MM.1S (cell line): ENCODE measurements at places on chromosomes 2 and 18.
A peak's percentile ranks its signal among the peaks of the same experiment; 100 is the strongest.

DNA sequence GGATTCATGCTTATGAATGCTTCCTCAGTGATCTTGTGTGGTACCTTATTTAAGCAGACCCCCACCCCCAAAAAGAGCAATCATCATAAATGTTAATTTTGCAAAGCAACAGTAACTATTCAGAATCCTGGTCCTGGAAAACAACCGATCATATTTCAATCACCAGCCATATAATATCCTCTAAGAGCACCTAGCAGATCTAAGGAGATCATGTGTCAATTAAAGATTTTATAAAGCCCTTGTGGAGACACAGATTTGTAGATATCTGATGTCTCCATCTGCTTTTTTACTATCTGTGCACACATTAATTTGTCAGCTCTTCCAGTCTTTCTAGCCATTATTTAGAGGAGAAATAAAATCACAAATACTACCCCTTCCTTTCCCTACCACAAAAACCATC lies 423.7 kb downstream of the TGIF1 start:
- no peak overlapping the region for H3K4me3 ChIP-seq
- DNase-seq = no peak
- H3K4me1 ChIP-seq = 0 out of 2 replicates have a peak, but pooled peaks cover 4% of the 10 kb centered on the region
- no peak overlapping the region for H3K27ac ChIP-seq
- H3K36me3 ChIP-seq = no peaks in the 10 kb centered on the region
- H3K27me3 ChIP-seq = no peaks in the 10 kb centered on the region

GRCh38 chr2:182767578-182767977 lies 51.5 kb downstream of the DNAJC10 start:
- no peaks in the 10 kb centered on the region for H3K4me1 ChIP-seq
- no peak overlapping the region for H3K27ac ChIP-seq
- no peaks in the 10 kb centered on the region for H3K27me3 ChIP-seq
- peak; percentile 18 for DNase-seq
- H3K4me3 ChIP-seq = no peak overlapping the region

GRCh38 chr2:237662671-237663093 lies 35.3 kb downstream of the LRRFIP1 start:
- H3K27me3 ChIP-seq = no peaks in the 10 kb centered on the region
- no peak overlapping the region for H3K27ac ChIP-seq
- no peak overlapping the region for H3K4me3 ChIP-seq
- DNase-seq = peak; percentile 50
- H3K4me1 ChIP-seq = no peaks in the 10 kb centered on the region

DNA sequence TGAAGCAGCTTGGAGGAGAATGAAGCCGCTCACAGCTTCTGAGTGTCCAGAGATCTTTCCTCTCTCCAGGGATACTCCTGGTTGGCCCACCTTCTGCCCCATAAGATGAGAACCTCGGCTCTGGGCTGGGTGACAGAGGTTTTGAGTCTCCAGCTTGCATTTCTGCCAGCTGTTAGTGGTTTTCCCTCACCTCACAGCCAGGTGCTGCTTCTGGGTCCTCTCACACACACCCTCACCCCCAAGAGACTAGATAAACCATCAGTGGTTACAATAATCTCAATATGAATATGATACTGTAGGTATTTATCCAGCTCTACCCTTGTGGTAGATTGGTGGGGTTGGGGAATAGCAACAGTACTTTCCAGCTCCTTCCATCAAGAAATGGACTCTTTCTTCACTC lies 161.7 kb upstream of the SIX3 start:
- H3K27ac ChIP-seq = no peak overlapping the region
- no peak overlapping the region for H3K4me3 ChIP-seq
- no peaks in the 10 kb centered on the region for H3K27me3 ChIP-seq
- peaks cover 5% of the 10 kb centered on the region; the same call in 1 of the 2 replicates for H3K4me1 ChIP-seq
- DNase-seq = no peak
- no peaks in the 10 kb centered on the region for H3K36me3 ChIP-seq

DNA sequence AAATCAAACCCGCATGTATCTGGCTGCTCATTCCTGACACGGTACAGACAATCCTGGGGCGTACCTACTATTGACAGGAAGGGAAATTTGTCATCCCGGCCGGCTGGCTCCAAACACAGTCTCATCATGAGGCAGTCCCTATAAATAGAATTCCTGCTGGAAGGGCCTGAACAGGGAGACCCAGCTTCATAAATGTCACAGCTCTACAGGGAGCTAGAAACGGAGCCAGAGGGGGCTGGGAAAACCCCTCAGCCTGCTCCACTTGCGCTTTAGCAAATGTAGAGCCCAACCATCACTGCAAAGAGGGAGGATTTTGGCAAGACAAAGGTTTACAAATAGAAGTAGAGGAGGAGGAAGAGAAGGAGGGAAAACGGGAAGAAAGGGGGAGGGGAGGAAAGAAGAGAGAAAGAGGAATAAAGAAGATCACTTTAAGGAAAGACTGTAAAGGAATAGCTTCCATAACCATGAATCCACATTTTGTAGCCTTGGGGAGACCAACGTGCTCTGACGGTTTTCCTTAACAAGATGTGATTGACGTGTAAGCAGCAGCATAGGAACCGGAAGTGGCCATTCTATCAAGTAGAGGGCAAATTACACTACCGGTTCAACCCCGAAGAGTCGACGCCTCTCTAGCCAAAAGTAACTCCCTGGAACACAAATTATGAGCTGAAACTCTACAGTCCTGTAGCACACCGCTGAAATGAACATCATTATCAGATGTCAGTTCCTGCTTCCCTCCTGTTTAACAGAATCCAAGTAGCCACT lies 56.8 kb upstream of the TTN start:
- H3K4me3 ChIP-seq = no peak overlapping the region
- no peak overlapping the region for H3K27ac ChIP-seq
- no peaks in the 10 kb centered on the region for H3K36me3 ChIP-seq
- no peak for DNase-seq
- peaks cover 9% of the 10 kb centered on the region; the same call in 1 of the 2 replicates for H3K4me1 ChIP-seq

GRCh38 chr18:77108001-77108692 lies 24.4 kb downstream of the MBP start:
- peaks cover 17% of the 10 kb centered on the region for H3K4me1 ChIP-seq
- no peaks in the 10 kb centered on the region for H3K36me3 ChIP-seq
- DNase-seq = peak; percentile 26
- peak overlapping the region; percentile 25; the same call in 1 of the 2 replicates for H3K27ac ChIP-seq
- no peak overlapping the region for H3K4me3 ChIP-seq
- H3K27me3 ChIP-seq = no peaks in the 10 kb centered on the region

GRCh38 chr2:206442833-206443734 lies at the start of gene ADAM23:
ADAM23 (plus strand) TSS chr2:206443532; CDS start chr2:206443867, 335 bp downstream.
- no peak within 1 kb of the TSS for H3K27ac ChIP-seq
- DNase-seq = peak; percentile 78
- peak within 1 kb of the TSS; percentile 77 for H3K4me3 ChIP-seq
- H3K36me3 ChIP-seq = no peaks in the 10 kb centered on the region
- H3K4me1 ChIP-seq = peaks cover 15% of the 10 kb centered on the region

GRCh38 chr2:36361396-36361795 lies 5.8 kb downstream of the CRIM1 start:
- peaks cover 9% of the 10 kb centered on the region; the same call in 1 of the 2 replicates for H3K27me3 ChIP-seq
- no peak overlapping the region for H3K4me3 ChIP-seq
- no peak overlapping the region for H3K27ac ChIP-seq
- H3K36me3 ChIP-seq = no peaks in the 10 kb centered on the region

DNA sequence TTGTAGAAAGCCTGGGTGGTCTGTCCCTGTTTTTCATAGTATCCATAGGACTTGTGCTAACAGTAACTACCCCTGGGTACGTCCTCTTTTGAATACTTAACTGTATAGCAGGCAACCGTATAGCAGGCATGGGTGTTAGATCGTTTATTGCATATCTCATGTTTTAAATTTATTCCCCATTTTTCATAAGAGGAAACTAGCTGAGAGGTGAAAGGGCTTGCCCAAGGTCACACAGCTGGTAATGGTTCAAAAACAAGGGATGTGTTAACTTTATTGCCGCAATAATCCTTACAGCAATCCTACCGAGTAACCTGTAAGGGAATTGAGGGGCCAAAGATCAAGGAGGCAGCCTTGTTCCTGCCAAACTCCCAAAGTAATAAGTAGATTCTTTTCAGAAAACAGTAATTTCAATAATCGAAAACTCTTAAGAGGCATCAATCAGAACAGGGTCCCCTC lies 990 bp upstream of the MGAT4A start:
- no peaks in the 10 kb centered on the region for H3K36me3 ChIP-seq
- H3K4me1 ChIP-seq = peaks cover 11% of the 10 kb centered on the region
- H3K27ac ChIP-seq = no peak overlapping the region
- H3K27me3 ChIP-seq = no peaks in the 10 kb centered on the region
- DNase-seq = no peak
- peak overlapping the region; percentile 76 for H3K4me3 ChIP-seq

DNA sequence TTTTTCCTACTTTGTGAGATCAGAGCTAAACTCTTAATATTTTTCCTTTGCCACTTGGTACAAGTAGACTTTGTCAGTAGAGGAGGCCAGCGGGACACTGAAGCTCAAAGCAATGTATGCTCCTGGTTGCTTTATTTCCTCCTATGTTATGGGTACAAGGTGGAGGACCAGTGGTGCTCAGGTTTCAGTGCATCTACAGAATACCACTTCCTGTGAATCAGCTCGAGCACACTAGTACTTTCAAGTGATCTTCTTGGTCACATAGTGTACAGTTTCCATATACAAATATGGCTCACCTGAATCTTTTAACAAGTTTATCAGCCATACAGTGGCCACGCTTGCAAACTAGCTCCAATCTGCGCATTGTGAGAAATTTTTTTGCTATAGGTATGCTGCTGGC lies 1674.8 kb upstream of the TMEFF2 start:
- no peaks in the 10 kb centered on the region for H3K27me3 ChIP-seq
- H3K4me3 ChIP-seq = no peak overlapping the region
- H3K27ac ChIP-seq = no peak overlapping the region

DNA sequence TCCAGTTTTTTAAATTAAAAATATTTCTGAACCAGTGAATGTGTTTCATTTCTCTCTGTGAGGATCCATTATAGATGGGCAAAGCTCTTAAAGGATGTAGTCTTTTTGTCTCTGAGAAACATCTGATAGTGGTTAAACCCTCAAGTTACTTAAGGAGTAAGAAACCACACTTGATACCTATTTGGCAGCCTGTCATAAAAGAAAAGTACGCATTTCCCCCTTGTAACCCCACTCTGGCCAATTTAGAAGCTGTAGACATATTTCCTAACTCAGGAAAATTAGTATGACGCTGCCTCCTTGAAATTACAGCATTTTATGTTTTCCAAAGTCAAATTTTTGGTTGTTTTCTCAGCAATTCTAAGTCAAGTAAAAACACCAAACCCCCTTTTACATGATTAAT lies 2.0 kb downstream of the STAT4 start:
- H3K4me1 ChIP-seq = peaks cover 33% of the 10 kb centered on the region
- H3K4me3 ChIP-seq = no peak overlapping the region
- no peaks in the 10 kb centered on the region for H3K36me3 ChIP-seq
- no peak overlapping the region for H3K27ac ChIP-seq

DNA sequence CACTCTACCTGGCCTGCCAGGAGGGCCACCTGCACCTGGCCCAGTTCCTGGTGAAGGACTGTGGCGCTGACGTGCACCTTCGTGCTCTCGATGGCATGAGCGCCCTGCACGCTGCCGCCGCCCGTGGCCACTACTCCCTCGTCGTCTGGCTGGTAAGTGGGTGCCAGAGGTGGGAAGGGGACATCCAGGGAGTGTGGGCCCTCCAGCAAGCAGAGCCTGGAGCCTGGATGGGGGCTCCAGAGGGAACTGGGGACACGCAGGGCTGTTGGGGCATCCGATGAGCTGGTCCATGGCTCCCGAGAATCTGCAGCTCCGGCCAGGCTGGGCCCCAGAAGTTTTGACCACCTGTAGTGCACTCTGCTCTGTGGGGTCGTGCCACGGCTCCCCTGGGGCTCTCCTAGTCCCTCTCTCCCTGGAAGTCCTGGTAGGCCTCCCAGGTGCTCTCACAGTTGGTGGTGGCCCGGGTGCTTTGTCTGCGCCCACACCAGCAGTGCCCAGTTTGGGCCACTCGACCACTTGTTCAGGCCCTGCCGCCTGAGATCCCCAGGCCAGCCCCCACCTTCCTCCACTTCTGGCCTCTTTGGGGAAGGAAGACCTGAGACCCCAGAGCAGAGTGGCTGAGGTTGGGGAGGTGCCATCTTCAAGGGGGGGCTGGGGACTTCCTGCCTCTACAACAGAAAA lies 4.7 kb downstream of the ESPNL start:
- H3K4me1 ChIP-seq = peaks cover 5% of the 10 kb centered on the region
- no peak overlapping the region for H3K27ac ChIP-seq
- no peak for DNase-seq

- no peaks in the 10 kb centered on the region for H3K27me3 ChIP-seq
- no peak overlapping the region for H3K4me3 ChIP-seq
- H3K36me3 ChIP-seq = no peaks in the 10 kb centered on the region
- no peak overlapping the region for H3K27ac ChIP-seq
- H3K4me1 ChIP-seq = no peaks in the 10 kb centered on the region
- no peak for DNase-seq
These were observed 109.3 kb downstream of the FHOD3 start for GRCh38 chr18:36406805-36407204.
